ENCODE measurements at places on chromosomes 4 and X.

- no peak for DNase-seq
Measured at GRCh38 chr4:169626331-169627282, 6.2 kb downstream of the CLCN3 start.

- DNase-seq, result no peak
Measured at GRCh38 chr4:77187322-77187721, 30.3 kb downstream of the CCNG2 start.

DNA sequence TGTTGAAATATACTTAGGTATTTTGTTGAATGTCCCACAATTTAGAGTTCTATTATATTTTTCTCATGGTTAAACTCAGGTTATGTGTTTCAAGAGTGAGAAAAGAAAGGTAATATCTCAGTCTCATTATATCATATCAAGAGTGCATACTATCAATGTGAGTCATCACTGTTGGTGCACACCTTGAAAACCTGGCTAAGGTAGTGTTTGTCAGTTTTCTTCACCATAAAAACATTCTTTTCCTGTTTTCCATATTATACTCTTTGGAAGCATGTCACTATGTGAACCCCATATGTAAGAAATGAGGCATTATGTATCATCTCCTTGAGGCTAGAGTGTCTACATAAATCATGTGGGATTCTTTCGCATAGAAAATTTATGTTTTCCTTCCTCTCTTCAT is 307.6 kb upstream of the CTSO start:
- DNase-seq, result no peak

GRCh38 chrX:68992821-68993397 is 164.1 kb downstream of the EFNB1 start:
- DNase-seq, result no peak

DNA sequence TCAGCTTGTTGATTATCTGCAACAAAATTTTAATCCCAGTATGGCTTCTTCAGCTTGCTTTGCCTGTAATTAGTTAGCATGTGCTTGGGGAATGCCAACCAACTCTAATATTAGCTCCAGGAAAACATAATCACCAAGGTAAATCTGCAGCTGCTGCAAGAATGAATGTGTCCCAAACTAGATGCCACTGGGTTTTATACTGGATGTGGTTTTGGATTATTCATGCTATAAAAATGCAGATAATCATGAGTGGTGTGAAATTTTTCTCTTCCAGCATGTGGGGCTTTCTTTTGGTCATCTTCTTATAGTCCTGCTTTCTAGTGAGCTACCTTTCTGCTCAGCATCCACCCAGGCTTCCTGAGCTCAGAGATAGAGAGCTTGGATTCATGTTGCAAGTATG is 295.9 kb upstream of the CASK start:
- no peak for DNase-seq
